ENCODE measurements at places on chromosomes 7 and 10. TPM values are rescaled to one million over a fixed set of nuclear protein-coding genes. Genes with fewer than 3 reads are reported as not detected.

The AGMO gene
- total RNA-seq: not detected

The FOXI2 gene
- total RNA-seq: not detected

The ARMS2 gene
- total RNA-seq: not detected

The LRRC61 gene
- total RNA-seq: not detected

The ELAPOR2 gene
- 8.6 TPM for total RNA-seq

The SLC26A4 gene
- not detected for total RNA-seq

The ENKUR gene
- not detected for total RNA-seq

The ORC5 gene
- total RNA-seq: 33.1 TPM

The HMX3 gene
- total RNA-seq: not detected

The ZNF804B gene
- not detected for total RNA-seq

The FAM53B gene
- total RNA-seq: 50.5 TPM

The SLC18A3 gene
- not detected for total RNA-seq

The KCNIP2 gene
- 4.3 TPM for total RNA-seq

The RABGEF1 gene
- total RNA-seq: 27.2 TPM

The HOXA3 gene
- total RNA-seq: 2.7 TPM

The FAM241B gene
- not detected for total RNA-seq

The SLC16A9 gene
- total RNA-seq: not detected

The DYNC1I1 gene
- total RNA-seq: not detected

The GTF2I gene
- 269 TPM for total RNA-seq

The CRYGN gene
- total RNA-seq: not detected

The COMTD1 gene
- total RNA-seq: 37.6 TPM

The OPALIN gene
- total RNA-seq: not detected

The COL13A1 gene
- not detected for total RNA-seq

The HSPA12A gene
- total RNA-seq: 3.3 TPM

The MARVELD1 gene
- total RNA-seq: 0.13 TPM

The OR2A42 gene
- not detected for total RNA-seq

The MET gene
- not detected for total RNA-seq

The NPSR1 gene
- not detected for total RNA-seq

The GIMAP8 gene
- not detected for total RNA-seq

The DGKI gene
- 0.46 TPM for total RNA-seq

The SPDYE11 gene
- total RNA-seq: not detected

The MYO1G gene
- 87.3 TPM for total RNA-seq

The BICC1 gene
- total RNA-seq: not detected

The ZNF37A gene
- total RNA-seq: 40.3 TPM

The TMEM178B gene
- total RNA-seq: not detected

The EPO gene
- not detected for total RNA-seq
